ENCODE measurements at places on chromosomes 5 and 9. TPM values are rescaled to one million over a fixed set of nuclear protein-coding genes. Genes with fewer than 3 reads are reported as not detected.

DNA sequence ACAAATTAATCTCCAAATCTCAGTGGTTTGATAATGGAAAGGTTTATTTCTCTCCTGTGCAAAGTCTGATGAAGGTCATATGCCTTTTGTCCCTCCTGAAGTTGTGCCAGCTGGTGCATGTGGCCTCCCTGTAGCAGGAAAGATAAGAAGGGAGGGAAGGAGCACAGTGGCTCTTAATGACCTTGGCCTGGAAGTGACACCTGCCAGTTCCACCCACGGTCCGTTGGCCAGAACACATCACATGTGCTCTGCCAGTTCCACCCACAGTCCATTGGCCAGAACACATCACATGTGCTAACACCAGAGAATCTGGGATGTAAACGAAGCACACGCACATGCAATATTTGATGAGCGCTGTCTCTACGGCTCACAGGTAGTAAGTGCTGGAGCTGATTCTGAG is 130.9 kb downstream of the DOCK2 start:
- no peak for DNase-seq

DNA sequence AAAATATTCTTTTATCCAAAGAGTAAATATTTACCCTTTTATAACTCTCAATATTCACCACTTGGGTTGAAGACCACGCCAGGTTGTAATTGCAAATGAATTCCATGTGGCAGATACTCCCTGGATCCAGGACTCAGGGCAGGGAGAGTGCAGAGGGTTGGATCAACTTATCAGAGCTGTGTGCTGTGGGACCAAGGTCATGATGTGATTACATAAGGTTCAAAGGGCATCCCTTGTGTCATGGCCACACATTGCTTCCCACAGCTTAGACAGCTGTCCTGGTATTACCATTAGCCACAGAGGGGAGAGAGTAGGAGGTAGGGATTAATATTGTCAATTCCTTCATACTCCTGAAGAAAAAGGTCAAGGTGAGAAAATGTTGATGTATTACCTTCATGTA is 133.9 kb downstream of the JAKMIP2 start:
- DNase-seq, result no peak

DNA sequence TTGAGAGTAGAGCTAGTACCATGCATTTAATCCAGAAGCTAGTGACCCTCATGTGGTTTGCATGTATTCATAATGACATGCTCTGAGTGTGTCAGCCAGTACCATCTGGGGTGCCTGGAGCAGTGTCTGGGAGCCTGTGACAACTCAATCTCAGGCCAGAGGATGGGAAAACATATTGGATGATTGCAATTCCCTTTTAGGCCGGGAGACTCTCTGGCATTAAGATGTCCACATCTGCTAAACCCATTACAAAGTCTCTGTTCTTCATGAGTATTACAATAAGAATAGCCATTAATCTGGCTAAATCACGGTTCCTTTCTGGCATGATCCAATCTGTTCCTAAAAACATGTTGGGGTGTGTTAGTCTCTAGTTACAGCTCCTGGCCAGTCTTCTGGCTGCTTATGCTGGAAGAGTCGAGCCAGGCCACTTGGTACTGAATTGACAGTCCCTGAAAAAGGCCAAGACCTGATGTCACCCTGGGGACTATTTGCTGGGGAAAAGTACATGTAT is 475.7 kb downstream of the ENC1 start:
- DNase-seq, result no peak

GRCh38 chr5:161547738-161548486 is 1.4 kb upstream of the GABRB2 start:
- DNase-seq, result no peak

- DNase-seq, result no peak
Observed at GRCh38 chr9:120331913-120332312, 248.1 kb downstream of the CDK5RAP2 start.

GRCh38 chr5:142800776-142801494 is 30.8 kb downstream of the ARHGAP26 start:
- no peak for DNase-seq

DNA sequence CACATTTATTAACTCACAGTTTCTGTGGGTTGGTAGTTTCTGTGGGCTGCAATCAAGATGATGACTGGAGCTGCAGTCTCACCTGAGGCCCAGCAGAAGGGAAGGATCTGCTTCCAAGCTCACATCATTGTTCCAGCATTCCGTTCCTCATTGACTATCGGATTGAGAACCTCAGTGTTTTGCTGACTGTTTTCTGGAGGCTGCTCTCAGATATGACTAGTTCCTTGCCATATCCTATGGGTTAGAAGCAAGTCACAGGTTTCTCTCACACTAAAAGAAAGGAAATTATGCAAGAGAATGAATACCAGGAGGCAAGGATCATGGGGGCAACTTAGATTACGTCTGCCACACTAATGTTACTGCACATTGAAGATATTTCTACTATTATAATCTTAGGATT is 6.3 kb upstream of the ERAP1 start:
- DNase-seq, result no peak

GRCh38 chr9:98117984-98118639 is 910 bp downstream of the TRIM14 start:
- no peak for DNase-seq

GRCh38 chr5:67358186-67358585 is 161.6 kb upstream of the CD180 start:
- no peak for DNase-seq

GRCh38 chr5:123546657-123547056 is 34.7 kb downstream of the CSNK1G3 start:
- no peak for DNase-seq

DNA sequence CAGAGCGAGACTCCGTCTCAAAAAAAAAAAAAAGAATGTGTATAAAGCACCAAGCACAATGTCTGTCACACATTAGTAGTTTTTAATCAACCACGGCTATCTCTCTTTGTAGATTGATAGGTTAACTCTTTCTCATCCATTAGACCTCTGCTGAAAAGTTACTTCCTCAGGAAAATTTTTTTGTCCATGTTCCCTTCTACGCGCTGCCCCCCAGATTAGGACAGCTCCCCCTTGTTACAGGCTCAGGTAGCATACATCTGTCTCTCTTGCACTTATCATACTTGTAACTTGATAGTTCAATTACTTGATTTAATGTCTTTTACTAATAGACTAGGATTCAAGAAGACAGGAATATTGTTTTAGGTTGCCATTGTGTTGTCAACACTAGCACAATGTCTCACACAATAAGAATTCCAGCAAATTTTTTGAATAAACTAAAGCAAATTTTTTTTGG is 1.5 kb downstream of the SPDL1 start:
- no peak for DNase-seq

DNA sequence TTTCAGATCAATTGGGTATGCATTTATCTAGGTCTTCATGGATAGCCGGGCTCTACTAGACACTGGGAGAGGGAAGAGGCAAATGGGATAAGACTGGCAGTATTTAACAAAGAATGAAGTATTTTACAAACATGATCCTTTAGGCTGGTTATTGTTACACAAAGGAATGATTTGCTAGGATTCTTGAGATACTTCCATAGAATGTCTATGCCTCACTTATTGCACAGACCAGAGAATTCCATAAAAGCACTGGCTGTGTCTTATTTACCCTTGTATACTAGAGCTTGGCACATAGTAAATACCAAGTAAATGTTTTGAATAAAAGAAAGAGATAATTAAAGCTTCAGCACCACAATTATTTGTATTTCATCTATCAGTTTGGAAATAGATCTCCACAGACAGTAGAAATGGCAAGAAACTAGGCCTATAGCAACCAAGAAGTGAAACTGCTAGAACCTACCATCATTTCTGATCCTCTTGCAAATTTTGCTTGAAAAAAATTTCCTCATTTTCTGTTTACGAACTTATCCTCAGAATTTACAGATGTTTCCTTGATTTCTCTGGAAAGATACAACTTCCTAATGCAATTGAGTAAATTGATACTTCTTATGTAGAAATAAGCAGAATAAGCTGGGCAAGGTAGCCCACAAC is 3.8 kb downstream of the PDCD1LG2 start:
- no peak for DNase-seq

RNF183 gene
- not detected for total RNA-seq

C5orf63 gene
- 1.6 TPM for total RNA-seq

HTR1A gene
- not detected for total RNA-seq

SPINK4 gene
- not detected for total RNA-seq

LRRC19 gene
- not detected for total RNA-seq

SLIT3 gene
- 0.12 TPM for total RNA-seq
